Fibroblast of mammary gland (primary cell): ENCODE measurements at places on chromosomes 7 and 10.
A peak's percentile ranks its signal among the peaks of the same experiment; 100 is the strongest.

DNA sequence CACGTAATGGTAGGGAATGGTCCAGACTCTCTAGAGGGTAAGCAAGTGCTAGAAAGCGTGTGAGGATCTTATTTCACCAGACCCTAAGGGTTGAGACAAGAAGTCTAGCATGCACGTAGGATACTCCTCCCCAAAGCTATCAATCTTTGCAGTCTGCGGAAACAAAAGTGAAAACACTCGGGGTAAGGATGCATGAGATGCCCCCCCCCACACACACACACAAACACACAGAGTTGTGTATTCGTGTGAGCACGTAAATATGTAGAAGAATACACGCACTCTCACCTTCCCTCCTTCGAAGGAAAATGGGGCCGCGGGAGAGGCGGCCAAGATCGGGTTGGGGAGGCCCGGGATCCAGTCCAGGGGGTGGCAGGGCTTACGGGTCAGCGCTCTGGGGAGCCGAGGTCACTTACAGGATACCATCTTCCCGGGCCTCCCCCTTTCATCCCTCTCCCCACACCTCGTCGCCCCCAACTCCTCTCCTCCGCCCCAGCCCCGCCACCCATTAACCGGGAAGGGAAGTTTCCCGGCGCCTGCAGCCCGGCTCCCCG is 455 bp downstream of the CUL2 start:
- DNase-seq: peak; percentile 44

DNA sequence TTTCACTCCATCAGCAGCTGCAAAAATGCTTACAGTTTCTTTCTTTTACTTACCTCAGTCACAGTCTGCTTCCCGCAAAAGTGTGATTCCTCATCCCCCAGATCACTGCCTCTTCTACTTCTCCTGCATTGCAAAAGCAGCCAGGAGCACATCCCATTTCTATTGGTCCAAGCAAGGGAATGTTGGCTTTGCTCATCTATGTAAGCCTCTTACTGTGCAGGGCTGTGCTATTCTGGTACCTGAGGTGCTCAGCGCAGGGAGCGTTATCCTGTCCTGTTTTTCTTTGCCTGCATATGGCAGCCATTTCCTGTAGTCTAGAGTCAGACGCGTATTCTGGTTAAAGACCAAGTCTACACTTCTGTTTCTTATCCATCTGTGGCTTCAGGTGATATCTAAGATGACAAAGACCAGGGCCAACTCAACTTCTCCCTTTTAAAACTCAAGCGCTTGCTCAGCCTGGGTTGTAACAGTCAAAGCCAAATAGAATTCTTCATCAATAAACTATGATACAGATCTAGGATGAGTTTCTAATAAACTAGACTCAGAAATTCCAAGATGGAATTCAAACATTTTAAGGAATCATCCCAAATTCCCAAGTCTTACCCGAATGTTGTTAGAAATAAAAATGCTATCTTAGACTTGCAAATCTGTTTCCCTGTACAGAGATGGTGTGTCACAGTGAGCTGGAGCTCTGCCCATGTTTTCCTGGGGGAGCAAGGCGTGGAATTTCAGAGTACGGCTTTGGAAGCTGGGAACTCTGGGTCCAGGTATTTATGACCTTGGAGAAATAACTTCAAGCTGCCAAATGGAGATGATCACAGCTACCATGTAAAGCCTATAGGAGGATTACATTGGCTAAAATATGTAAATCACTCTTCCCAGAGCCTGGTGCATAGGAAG is 6.1 kb upstream of the RBM17 start:
- DNase-seq: no peak

- no peak for DNase-seq
These were observed 639.0 kb downstream of the REEP3 start for GRCh38 chr10:64159910-64160872.

DNA sequence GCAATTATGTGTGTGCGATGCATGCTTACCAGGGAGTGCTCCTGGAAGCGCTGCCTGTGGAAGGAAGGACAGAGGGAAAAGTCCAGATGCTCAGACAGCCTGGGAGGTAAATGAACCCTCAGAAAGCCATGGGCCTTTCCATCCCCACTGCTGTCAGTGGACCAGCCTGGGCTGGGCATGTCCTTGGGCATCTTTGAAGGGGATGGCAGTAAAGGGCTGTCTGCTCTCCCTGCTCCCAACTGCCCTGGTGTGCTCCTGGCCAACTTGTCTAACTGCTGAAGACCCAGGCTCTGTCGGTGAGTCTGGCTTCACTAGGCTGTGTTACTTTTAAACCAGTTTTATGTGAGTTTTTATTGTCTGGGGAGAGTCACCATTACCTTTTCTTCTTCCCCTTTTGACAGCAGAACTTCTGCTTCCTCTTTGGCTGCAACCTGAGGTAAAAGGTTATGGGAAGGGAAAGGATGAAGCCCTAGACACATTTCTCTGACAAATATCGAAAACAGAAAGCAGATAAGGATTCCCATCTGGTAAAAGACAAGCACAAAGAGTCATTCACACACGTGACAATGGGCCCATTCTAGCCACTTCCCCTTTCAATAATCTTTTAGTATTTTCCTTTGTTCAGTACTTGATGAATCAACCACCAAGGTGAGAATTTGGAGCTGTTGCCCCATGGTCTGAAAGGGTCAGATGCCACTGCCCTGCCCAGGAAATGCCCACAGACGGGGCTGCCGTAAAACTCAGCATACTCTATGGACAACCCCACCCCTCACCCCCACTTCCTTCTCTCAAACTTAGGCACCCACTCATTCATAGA is 27.6 kb upstream of the PIK3AP1 start:
- no peak for DNase-seq
